ENCODE measurements at places on chromosomes 1 and 21. TPM values are rescaled to one million over a fixed set of nuclear protein-coding genes. Genes with fewer than 3 reads are reported as not detected.

The NUF2 gene
- 5.3 TPM for total RNA-seq

The PPIAL4G gene
- not detected for total RNA-seq

The SFN gene
- total RNA-seq = 0.70 TPM

The FALEC gene
- not detected for total RNA-seq

The KAZN gene
- 2.3 TPM for total RNA-seq

The ZNF648 gene
- not detected for total RNA-seq

The PADI2 gene
- 0.17 TPM for total RNA-seq

The HSD3B1 gene
- total RNA-seq = not detected

The ENAH gene
- total RNA-seq = 47.0 TPM

The DISP1 gene
- total RNA-seq = 1.7 TPM

The NUAK2 gene
- 5.0 TPM for total RNA-seq

The CHODL gene
- not detected for total RNA-seq

The VAMP3 gene
- 122 TPM for total RNA-seq

The OR2M3 gene
- total RNA-seq = not detected

The GPR25 gene
- total RNA-seq = not detected

The TMEM81 gene
- 1.2 TPM for total RNA-seq

The RNF11 gene
- 137 TPM for total RNA-seq

The PALMD gene
- total RNA-seq = 63.3 TPM

The AGPAT3 gene
- 153 TPM for total RNA-seq

The SPRR2B gene
- not detected for total RNA-seq

The CD1E gene
- not detected for total RNA-seq

The KDF1 gene
- not detected for total RNA-seq

GRCh38 chr1:201570886-201571624 is 32.1 kb downstream of the NAV1 start:
- DNase-seq = peak; percentile 51

GRCh38 chr1:216314379-216315095 is 108.7 kb downstream of the USH2A start:
- DNase-seq = no peak

GRCh38 chr1:196160066-196160795 is 448.0 kb downstream of the KCNT2 start:
- DNase-seq = no peak

GRCh38 chr1:195804547-195804946 is 803.7 kb downstream of the KCNT2 start:
- no peak for DNase-seq

- no peak for DNase-seq
Observed at GRCh38 chr1:156407760-156408159, 38.7 kb downstream of the RHBG start.

GRCh38 chr1:159011751-159012150 is 2.0 kb downstream of the IFI16 start:
- no peak for DNase-seq

GRCh38 chr21:34313116-34313515 is 50.7 kb upstream of the KCNE2 start:
- peak; percentile 19 for DNase-seq

GRCh38 chr1:43512681-43513080 is 18.0 kb upstream of the PTPRF start:
- DNase-seq = no peak

GRCh38 chr1:212485913-212486618 is 53.3 kb downstream of the NENF start:
- DNase-seq = peak; percentile 60

DNA sequence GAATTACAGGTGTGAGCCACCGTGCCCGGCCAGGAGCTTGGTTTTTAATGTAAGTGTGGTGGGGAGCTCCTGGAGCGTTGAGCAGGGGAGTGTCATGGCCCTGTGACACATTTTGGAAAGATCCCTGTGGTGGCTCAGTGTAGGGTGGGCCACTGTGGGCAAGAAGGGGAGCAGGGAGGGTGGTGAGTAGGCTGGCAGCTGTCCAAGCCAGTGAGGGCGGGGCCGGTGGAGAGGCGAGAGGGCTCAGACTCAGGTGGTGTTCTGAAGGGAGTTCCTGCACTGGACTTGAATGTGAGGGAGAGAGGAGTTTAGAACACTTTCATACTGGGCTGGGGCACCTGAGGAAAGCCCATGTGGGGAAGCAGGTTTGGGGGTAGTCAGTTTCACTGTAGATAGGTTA is 3.1 kb upstream of the EVA1B start:
- no peak for DNase-seq

DNA sequence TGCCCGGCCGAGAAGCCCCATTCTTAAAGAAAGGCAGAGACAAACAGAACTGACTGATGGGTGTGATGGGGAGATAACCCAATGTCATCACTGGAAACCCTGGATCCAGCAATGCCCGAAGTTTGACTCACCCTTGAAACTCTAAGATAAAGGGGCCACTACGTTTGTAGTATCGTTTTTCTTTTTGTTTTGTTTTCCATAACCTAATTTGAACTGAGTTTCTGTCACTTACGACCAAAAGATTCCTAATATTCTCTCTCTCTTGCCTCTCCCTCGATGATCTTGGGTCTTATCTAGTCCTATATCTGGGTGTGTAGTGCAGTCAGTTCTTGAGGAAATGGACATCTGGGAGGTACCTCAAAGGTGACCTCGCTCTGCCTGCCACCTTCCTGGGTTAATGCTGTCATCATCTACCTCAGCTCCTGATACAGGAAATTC is 57.8 kb upstream of the ID3 start:
- no peak for DNase-seq

- no peak for DNase-seq
Observed at GRCh38 chr1:93434987-93435386, 12.9 kb upstream of the FNBP1L start.

GRCh38 chr1:103527331-103527730 is 1.8 kb downstream of the RNPC3 start:
- DNase-seq = no peak

GRCh38 chr1:98077691-98078090 is 156.9 kb upstream of the DPYD start:
- no peak for DNase-seq

DNA sequence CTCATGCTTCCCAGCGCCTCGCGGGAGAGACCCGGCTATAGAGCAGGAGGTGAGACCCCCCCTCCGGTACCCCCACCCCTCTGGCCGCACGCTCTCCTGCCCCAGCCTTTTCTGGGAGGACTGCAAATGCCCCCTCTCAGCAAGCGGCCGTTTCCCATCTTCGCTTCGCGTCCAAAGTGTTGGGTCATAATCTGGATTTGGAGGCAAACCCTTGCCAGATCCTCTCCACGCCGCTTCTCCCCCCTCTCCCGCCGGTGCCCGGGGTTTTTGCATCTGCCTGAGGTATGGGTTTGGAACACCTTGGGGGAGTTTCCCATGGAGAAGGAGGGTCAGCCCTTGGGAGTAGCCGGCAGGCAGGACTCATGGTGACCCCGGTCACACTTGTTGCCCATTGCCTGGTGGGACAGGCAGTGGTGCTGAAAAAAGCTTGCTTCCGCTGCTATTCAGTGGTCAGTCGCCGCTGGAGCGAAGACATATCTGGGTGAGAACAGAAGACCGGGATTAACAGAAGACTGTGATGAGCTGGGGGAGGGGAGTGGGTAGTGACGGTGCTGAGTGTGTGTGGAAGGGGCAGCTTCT is 935 bp downstream of the KCNK2 start:
- peak; percentile 30 for DNase-seq

DNA sequence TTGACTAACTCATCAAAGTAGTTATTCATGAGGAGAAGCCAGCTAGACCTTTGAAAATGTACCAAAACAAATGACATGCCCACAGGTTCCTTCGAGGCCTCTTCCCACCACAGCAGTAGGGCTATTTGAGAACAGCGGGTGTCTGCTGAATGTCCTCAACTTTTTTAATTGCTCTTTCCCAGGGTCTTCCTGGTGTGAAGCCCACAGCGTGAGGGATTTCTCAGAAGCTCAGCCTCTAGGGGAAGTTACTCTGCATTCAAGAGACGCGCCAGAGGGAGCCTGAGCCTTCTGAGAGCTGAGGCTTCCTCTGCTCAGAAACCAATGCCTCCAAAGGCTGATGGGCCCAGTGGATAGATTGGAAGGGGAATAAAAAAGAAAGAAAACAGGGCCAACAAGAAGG is 153.6 kb downstream of the OLFM3 start:
- DNase-seq = no peak

DNA sequence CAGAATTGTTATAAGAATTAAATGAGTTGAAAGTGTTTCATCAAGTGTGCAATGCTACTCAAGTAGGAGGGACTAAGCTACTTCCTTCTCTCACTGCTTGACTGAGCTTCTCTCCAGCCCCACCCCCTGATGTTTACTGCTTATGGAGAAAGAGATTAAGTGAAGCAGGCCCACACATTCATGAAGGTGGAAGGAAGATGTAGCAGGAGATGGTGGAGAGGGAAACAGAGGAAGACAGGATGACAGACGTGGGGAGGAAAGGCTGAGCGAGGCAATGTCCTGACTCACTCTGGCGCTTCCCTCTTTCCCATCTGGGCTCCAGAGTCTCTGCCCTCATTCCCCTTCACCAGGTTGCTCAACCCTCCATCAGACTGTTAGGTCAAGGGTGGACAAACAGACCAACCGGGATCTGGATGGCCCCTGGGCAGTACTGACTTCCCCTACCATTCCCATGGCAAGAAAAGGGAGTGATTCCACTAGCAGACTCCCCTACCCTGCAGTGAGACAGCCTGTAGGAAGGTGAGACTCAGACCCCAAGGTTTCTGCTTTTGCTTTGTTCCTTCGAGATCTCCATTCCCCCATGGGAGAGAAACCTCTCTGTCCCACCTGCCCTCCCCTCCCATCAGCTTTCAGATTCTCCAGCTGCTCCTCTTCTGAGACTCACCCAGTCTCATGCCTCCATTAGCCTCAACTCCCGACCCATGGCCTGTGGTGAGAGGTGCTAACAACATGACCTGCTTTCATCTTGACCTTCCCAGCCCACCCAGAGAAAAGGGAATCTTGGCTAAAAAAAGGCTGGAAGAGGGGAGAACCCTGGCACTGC is 3.1 kb upstream of the ARHGEF2 start:
- DNase-seq = peak; percentile 56

GRCh38 chr1:10724948-10725847 is 71.2 kb downstream of the CASZ1 start:
- no peak for DNase-seq

GRCh38 chr1:58000116-58000515 is 546.4 kb downstream of the OMA1 start:
- DNase-seq = no peak

DNA sequence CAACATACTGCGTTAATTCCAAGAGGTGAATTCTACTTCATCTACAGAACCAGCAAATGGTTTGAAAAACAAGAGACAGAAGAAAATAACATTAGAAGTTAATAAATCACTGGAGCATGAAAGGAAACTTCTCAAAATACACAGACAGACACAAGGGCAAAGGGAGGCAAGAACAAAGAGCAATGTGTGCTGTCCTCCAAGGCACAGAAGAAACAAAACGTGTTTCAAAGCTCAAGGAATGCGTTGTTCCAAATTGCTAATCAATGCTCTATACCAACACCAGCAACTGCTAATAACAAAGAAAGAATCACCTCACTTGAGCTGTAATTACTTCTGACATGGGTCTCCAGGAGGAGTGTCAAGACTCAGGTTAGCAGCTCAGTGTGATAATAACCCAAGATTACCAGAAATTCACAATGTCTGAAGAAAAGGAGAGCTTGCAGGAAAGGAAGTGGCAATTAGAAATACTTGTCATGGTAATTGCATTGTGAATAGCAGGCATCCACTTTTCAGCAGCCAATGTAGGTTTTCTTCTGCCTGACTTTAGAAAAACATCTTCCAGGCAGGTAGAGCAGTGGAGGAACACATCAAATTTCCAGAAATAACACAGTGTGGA is 175.4 kb downstream of the SEC16B start:
- no peak for DNase-seq

- peak; percentile 71 for DNase-seq
Observed at GRCh38 chr1:10387677-10388386, 11.0 kb upstream of the PGD start.

DNA sequence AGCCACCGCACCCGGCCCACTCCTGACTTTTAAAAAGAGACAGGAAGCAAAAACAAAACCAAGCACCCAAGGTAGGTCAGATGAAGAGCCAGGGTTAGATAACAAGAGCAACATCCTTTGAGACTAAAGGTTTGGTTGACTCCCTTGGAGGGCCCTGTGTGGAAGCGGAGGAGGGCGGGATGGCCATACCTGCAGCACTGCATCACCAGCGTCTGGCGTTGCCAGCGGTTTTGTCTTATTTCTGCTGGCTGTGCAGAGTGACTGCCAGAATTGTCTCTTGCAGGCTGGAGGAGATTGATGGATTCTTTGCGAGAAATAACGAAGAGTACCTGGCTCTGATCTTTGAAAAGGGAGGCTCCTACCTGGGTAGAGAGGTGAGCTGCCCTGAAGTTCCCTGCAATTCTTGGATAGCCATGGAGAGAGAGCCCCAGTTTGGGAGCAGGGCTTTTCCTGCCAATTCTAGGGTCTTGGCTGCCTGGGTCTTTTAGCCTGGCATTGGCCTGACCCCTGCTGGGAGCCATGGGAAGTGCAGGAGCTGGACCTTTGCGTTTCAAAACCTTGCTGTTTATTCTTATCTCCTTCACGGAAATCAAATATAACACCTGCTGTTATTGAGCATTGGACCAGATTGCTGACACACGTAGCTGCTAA is 24.0 kb downstream of the QSOX1 start:
- DNase-seq = peak; percentile 81

- no peak for DNase-seq
Observed at GRCh38 chr1:97281962-97282361, 560.4 kb downstream of the PTBP2 start.

DNA sequence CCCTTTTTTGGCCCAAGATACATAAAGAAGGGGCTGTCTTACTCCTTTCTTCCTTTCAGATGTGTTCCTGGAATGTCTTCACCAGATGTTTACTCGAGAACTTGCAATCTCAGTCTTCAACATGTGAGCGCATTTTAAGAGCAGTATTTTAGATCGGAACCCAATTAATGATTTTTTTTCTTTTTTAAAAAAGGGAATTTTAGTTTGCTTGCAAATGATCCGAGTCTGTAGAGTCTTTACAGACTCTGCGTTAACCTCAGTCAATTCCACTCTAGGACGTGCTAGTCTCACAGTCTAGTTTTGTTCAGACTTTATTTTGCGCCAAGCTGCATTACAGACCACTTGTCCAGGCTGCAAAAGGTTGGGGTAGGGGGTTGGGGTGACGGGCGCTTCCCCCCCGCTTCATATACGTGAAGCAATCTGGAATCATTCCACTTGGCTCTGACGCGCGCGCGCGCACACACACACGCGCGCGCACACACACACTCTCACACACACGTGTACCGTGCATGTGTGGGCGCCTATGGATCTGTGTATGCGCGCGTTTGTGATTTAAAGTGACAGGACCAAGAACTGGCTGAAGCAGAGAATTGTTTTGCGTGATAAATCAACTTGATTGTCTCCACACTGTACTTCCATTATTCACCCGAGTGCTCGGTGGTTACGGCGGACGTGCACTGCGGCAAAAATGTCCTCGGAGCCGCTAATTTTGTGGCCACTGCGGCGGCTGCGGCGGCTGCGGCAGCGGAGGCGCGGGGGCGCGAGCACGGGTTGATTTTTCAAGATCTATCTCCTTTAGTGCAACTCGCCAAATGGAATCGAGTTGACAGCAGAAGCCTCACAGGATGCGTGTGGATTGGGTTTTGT is 25.6 kb upstream of the NFIA start:
- peak; percentile 68 for DNase-seq

GRCh38 chr1:167648252-167648849 is 18.3 kb downstream of the RCSD1 start:
- peak; percentile 27 for DNase-seq

Data from dermis blood vessel endothelial cell (primary cell).